CD4-positive, alpha-beta memory T cell (primary cell): ENCODE measurements at places on chromosomes 7 and 10.

DNA sequence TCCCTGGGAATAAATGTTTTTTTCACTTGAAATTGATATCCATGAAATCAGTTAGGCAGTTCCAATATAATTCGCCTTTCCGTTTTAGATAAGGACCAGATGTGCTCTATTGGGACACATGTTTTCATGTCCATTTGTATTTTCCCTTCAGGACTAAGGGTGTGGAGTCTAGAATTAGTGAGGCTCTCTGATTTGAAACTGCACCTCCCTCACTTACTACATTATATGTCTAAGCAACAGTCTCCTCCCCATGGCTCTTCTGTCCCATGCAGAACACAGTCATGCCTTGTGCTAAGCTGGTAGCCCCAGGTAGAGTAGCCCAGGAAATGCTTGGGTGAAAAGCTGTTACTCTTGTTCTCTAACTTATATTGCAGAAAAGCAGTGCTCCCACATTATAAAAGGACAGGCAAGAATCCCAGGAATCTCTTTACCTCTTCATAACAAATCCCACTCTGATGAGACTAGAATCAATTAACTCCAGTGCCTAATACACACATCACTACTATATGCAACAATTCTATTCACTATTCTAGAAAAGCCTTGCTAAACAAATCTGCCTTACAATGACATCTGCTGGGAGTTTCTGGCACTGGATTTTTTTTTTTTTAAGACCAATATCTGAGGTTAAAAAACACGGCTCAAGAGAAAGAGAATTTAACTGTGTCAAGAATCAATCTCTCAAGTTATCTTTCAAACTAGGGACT lies 293.9 kb downstream of the SNX13 start:
- no peaks in the 10 kb centered on the region for H3K4me1 ChIP-seq
- no peak overlapping the region for H3K4me3 ChIP-seq
- H3K27me3 ChIP-seq: no peaks in the 10 kb centered on the region
- H3K27ac ChIP-seq: no peak overlapping the region
- no peaks in the 10 kb centered on the region for H3K36me3 ChIP-seq

- no peak overlapping the region for H3K27ac ChIP-seq
- DNase-seq: no peak
- no peaks in the 10 kb centered on the region for H3K27me3 ChIP-seq
Observed at GRCh38 chr10:106914016-106914415, 250.5 kb downstream of the SORCS1 start.

- no peak overlapping the region for H3K27ac ChIP-seq
- no peak overlapping the region for H3K4me3 ChIP-seq
- H3K4me1 ChIP-seq: peaks cover 16% of the 10 kb centered on the region
- DNase-seq: peak; percentile 27
- no peaks in the 10 kb centered on the region for H3K36me3 ChIP-seq
Observed at GRCh38 chr10:69497611-69498390, 46.5 kb downstream of the TSPAN15 start.

DNA sequence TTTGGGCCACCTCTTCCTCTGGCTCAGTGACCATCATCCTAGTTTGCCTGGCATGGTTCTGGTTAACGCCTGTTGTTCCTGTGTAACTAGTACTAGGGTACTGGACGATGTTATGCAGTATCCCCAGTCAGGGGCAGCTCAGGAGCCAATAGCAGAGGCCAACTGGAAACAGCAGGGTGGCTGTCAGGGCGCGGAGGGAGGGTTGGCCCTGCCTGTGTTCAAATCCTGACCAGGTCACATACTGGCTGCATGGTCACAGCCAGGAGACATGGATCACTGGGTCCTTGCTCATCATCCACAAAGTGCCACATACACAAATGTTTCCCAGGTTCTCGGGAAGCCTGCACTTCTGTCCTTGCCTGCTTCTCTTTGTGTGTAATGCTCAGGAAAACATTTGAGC lies 12.3 kb upstream of the RBP3 start:
- H3K27me3 ChIP-seq: no peaks in the 10 kb centered on the region
- H3K4me1 ChIP-seq: no peaks in the 10 kb centered on the region
- H3K36me3 ChIP-seq: no peaks in the 10 kb centered on the region
- H3K4me3 ChIP-seq: no peak overlapping the region
- no peak overlapping the region for H3K27ac ChIP-seq

DNA sequence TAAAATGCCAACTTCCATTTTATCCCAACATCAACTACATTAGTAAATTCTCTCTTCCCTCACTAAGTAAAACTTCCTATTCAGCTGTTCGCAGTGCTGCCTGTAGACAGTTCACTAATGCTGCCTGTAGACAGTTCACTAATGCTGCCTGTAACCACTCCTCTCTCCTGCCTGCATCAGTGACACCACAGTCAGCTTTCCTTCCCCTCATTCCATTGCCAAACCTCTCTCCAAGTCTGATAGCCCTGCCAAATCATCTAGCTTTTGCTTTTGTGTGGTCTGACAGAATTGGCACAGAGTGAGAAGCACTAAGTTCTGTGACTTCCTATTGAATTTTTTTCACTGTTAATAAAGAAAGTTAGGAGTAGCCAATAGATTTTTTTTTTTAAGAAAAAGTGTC lies 43.0 kb upstream of the MACC1 start:
- DNase-seq: no peak
- H3K36me3 ChIP-seq: no peaks in the 10 kb centered on the region
- no peaks in the 10 kb centered on the region for H3K4me1 ChIP-seq
- no peaks in the 10 kb centered on the region for H3K27me3 ChIP-seq

- H3K27ac ChIP-seq: no peak overlapping the region
- H3K27me3 ChIP-seq: no peaks in the 10 kb centered on the region
- H3K36me3 ChIP-seq: peaks cover 8% of the 10 kb centered on the region
- no peaks in the 10 kb centered on the region for H3K4me1 ChIP-seq
- no peak for DNase-seq
Observed at GRCh38 chr7:96188174-96188581, 133.7 kb downstream of the SLC25A13 start.

- no peaks in the 10 kb centered on the region for H3K4me1 ChIP-seq
- no peaks in the 10 kb centered on the region for H3K36me3 ChIP-seq
- H3K4me3 ChIP-seq: no peak overlapping the region
Observed at GRCh38 chr7:158392251-158392650, 195.4 kb downstream of the PTPRN2 start.

- H3K27ac ChIP-seq: no peak overlapping the region
- no peaks in the 10 kb centered on the region for H3K27me3 ChIP-seq
- DNase-seq: no peak
- H3K4me1 ChIP-seq: no peaks in the 10 kb centered on the region
- H3K36me3 ChIP-seq: no peaks in the 10 kb centered on the region
Observed at GRCh38 chr7:81684514-81685269, 85.2 kb downstream of the HGF start.

DNA sequence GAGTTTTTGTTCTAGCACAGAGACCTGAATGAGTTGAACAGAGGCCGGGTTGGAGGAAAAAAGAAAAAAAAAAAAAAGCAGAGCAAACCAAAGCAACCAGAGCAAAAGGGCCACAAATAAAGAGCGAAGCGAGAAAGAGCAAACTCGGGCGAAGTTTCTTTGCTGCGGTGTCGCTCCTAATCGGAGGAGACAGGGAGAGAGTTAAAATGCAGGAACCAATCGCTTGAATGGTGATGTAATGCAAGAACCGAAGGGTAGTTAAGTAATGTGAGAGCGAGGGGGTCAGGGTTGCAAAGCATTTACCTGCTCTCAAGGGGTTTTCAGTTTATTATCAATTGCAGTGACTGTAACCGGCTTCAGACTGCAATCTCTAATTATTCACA lies 271.7 kb downstream of the TRIL start:
- DNase-seq: no peak
- H3K4me3 ChIP-seq: no peak overlapping the region
- H3K36me3 ChIP-seq: no peaks in the 10 kb centered on the region
- no peaks in the 10 kb centered on the region for H3K4me1 ChIP-seq
- no peaks in the 10 kb centered on the region for H3K27me3 ChIP-seq

DNA sequence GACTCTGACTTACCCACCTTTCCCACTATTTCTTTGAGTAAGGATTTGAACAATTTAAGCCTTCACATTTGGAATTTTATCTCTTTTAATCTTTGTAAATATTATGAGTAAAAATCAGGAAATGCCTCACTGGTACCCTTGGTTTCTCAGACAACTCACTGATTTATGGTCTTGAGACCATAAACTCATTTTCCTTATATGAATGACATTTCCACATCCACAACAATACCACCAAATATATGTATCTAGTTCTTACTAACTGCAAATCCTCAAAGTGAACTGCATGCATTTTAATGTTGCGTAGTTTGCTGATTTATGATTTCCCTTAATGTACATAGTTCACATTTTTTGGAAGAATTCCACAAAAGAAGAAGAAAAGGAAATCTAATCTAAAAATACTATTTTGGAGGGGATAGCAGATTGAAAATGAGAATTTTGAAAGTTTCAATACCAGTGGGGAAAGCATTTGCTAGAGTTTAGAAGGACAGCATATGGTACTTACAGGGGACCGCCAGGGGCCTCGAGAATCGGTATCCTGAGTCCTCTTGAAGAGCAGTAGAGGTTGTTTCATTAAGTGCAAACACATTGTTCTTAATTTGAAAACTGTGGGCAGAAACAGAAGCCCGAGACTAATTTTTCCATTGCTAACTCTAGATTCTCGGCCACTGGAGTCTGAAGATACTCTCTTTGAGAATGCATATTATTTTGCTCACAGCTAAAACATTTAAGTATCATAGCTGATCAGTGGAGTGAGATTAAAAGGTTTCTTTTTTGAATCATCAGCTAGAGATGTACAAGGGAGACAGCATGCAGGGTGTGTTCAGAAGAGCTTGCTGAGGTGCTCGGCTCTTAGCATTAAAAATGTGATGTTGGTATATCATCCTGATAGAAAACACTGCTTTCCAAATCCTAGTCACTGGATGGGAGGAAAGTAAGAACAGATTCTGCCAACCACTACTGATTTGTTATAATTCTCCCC lies 964.0 kb downstream of the GATA3 start:
- DNase-seq: no peak
- H3K4me1 ChIP-seq: no peaks in the 10 kb centered on the region
- H3K4me3 ChIP-seq: peak overlapping the region; percentile 14

DNA sequence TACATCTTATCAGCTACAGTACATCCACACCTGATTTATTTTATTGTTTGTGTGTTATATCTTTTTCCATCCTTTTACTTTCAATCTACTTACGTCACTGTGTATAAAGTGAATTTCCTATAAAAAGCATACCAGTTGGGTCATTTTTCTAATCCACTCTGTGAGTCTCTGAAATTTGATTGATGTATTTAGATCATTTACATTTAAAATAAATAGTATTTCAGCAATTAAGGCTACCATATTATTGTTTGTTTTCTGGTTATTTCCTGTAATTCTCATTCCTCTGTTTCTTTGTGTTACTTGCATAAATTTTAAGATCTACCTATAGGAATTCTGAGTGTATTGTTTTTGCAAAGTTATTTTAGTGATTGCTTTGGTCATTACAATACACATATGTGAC lies 53.7 kb downstream of the VSTM4 start:
- H3K36me3 ChIP-seq: no peaks in the 10 kb centered on the region
- H3K27ac ChIP-seq: no peak overlapping the region
